ENCODE measurements at places on chromosomes 16 and 17. TPM values are rescaled to one million over a fixed set of nuclear protein-coding genes. Genes with fewer than 3 reads are reported as not detected.

The TPSB2 gene
- 10.0 TPM for total RNA-seq

The CCNF gene
- 1.2 TPM for total RNA-seq

- no peak for DNase-seq
Observed at GRCh38 chr17:81961087-81961511, at the start of gene NOTUM. Gene NOTUM, minus strand, starts transcription at chr17:81961187. Its CDS starts 278 bp downstream, at chr17:81960909.

- DNase-seq = peak; percentile 42
Observed at GRCh38 chr17:81517009-81517338, 4.4 kb upstream of the ACTG1 start.

Measured in Right ventricle myocardium inferior (tissue), 1 donor.